Upper lobe of right lung (tissue), 1 donor: ENCODE measurements at places on chromosomes 11 and 22.

DNA sequence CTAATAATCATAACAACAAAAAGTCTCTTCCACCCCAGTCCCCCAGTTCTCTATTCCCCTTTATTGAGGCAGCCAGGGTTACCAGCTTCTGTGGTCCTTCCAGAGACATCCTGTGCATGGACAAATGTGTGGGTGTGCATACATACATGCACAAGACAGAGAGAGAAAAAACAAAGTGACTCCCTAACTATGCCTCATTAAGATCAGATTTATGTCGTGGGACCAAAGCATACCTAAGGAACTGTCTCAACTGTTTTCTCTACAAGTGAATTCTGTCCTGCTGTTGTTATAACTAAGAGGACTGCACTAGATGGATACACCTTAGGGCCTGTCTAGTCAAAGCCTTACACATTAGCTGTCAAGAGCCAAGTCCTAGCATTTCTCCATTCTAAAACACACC, 106.7 kb downstream of the MRTFA start:
- no peak for DNase-seq

GRCh38 chr11:127049486-127049885, 48.9 kb upstream of the KIRREL3 start:
- no peak for DNase-seq

- no peak for DNase-seq
Measured at GRCh38 chr11:59208956-59209355, 3.8 kb downstream of the MPEG1 start.

DNA sequence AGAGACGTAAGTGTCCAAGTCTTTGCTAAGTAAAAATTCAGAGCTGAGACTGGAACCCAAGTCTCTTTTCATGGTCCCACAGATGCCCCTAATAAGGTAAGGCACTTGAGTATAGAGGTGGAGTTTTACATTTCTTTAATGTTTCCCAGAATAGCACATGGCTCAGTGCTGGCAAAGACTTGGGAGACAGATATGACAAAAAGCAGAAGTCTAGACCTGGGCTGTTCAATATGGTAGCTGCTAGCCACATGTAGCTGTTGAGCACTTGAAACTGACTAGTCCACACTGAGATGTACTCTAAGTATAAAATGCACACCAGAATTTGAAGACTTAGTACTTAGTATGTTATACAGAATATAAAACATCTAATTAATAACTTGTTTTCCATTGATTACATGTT, 17.6 kb downstream of the VSTM5 start:
- DNase-seq = no peak

DNA sequence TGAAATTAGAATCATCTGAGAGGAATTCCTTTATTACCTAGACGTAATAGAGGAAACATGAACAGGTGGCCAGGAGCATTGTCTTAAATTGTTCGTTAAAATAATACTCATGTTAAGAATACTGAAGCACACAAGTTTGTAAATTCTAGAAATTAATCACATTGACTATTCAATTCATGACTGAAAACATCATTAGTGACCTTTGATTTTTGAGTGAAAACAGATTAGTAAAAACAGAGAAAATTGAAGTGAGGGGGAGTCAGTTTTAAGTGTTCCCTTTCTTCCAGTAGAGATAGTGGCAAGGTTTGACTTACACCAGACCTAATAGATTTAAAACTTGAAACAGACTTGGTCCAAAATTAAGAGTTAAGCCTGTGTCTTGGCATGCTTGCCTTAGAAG, 1.4 kb downstream of the ZFP91 start:
- no peak for DNase-seq

DNA sequence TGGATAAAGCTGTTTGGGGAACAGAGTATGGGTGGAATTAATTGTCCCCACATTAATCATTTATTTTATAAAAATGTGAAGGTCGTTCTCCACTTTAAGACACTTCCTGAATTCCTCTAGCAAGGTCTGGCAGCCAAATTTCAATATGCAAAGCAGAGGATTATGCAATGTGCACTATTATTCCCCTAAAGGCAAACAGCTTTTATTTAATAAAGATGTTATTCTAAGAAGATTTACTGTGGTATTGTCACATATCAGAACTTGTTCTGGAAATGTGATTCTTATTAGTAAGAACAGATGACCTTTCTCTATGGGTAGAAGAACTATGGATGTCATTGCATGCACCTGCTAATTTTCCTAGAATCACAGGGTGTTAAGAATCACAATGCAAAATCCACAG, 1128.8 kb upstream of the CCDC90B start:
- no peak for DNase-seq

DNA sequence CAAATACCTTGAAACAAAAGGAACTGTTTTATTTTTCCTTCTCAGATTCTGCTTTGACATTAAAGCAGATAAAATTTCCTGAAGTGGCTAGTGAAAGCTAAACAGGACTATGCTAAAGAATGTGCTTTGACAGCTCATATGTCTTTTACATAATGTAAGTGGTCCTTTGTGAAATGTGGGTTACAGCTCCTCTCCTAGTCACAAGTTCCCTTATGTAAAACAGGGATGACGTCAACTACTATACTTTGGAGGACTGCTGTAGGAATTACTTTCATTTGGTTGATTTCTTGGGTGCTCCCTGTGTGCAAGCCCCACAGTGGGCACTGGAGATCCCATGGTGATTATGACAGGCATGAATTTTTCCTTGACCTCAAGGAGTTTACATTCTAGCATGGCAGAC, 216.6 kb upstream of the NARS2 start:
- DNase-seq = no peak

GRCh38 chr11:120894202-120894985, 129.5 kb upstream of the TBCEL start:
- no peak for DNase-seq

GRCh38 chr11:66867425-66868040, 10.7 kb downstream of the LRFN4 start:
- no peak for DNase-seq

- no peak for DNase-seq
Measured at GRCh38 chr22:24706732-24707469, 67.6 kb downstream of the PIWIL3 start.

GRCh38 chr11:12938590-12939247, 70.4 kb upstream of the RASSF10 start:
- no peak for DNase-seq

- no peak for DNase-seq
Measured at GRCh38 chr22:48370508-48371325, 1457.0 kb downstream of the BRD1 start.

DNA sequence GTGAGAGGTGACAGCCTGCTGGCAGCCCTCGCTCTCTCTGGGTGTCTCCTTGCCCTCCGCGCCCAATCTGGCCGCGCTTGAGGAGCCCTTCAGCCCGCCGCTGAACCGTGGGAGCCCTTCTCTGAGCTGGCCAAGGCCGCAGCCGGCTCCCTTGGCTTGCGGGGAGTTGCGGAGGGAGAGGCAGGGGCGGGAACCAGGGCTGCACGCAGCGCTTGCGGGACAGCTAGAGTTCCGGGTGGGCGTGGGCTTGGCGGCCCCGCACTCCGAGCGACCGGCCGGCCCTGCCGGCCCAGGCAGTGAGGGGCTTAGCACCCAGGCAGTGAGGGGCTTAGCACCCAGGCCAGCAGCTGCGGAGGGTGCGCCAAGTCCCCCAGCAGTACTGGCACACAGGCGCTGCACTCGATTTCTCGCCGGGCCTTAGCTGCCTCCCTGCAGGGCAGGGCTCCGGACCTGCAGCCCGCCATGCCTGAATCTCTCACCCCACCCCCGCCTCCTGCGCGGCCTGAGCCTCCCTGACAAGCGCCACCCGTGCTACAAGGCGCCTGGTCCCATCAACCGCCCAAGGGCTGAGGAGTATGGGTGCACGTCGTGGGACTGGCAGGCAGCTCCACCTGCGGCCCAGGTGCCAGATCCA, 1526.1 kb downstream of the FAM181B start:
- DNase-seq = no peak

DNA sequence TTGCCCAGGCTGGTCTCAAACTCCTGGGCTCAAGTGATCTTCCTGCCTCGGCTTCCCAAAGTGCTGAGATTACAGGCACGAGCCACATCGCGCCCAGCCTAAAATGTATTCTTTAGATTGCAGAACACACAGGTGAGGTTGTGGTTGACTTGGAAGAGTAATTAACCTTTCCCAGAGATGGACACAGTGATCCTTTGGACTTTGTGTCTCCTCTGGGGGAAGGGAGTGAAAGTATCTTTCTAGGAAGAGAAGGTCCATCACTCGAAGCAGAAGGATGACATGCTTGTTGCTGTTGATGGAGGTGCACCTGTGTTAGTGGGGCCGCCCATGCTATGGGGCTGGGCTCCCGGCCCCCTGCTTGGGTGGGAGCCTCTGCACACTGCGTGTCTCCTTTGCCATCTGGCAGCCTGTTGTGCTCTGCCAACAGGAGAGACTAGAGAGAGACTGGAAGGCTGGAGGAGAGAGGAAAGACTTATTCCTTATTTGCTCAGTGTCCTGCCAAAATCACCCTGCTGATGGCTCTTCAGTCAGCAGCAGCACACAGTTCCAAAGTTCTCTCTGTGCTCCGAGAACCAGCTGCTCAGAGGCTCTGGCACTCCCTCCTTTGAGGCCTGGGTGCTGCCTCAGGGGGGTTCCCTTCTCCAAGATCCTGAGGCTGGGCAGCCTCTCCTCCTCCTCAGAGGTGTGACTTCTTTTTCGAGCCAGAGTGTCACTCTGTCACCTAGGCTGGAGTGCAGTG, 33.1 kb upstream of the CYB5R3 start:
- no peak for DNase-seq

GRCh38 chr11:119700030-119700429, 29.0 kb downstream of the NECTIN1 start:
- DNase-seq = no peak

DNA sequence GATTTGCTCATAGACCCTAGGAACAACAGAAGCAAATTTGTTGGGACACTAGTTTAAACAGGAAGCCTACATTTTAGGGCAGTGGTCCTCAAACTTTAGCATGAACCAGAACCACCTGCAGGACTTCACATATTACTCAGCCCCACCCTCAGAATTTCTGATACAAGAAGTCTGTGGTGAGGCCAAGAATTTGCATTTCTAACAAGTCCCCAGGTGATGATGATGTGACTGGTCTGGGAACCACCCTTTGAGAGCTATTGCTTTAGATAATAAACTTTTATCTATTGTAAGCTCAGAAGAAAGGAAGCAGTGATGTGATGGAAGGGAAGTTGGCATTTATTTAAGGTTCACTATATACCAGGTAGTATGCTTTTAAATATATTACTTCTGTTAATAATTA, 194.0 kb downstream of the FAM181B start:
- DNase-seq = no peak

DNA sequence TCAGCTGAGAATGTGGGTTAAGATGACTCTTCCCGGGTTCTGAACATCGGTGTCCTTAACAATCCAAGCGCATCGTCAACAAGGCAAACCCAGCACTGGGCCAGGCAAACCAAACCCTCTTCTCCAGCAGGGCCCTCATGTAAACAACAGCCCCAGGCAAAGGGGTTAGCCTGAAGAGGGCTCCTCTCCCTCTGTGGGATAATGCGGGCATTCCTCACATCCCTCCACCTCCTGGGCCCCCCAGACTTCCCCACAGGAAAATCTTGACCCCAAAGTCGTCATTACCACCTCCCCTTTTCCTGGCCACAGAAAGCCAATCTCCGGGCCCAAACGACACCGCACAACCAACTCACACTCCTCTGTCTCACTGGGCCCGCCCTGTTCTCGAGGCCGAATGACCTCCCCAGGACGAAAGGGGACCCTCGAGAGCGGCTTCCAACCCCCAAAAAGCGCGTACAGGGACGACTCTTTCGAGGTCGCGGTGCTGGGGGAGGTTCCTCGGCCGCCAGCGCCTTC, 566 bp downstream of the DDB1 start:
- DNase-seq = no peak

GRCh38 chr11:96841792-96842191, 452.0 kb downstream of the JRKL start:
- no peak for DNase-seq

DNA sequence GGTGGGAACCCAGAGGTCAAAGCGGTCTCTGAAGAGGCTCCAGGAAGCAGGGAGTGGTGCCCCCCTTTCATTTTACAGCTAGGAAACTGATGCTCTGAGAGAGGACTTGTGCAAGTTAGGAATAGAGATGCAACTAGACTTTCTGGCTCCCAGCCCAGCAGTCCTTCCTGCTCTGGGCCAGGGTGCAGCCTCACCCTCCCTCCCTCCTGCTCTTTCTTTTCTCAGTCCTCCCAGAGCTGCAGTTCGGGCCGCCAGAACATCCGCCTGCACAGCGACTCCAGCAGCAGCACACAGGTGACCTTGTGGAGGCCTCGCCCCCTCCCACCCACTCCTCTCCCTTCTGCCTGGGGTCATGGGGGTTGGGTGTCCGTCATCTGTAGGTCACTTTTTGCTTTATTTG, 51.5 kb downstream of the LHFPL7 start:
- peak; percentile 79 for DNase-seq

GRCh38 chr22:21025266-21025665, 7.1 kb downstream of the SLC7A4 start:
- DNase-seq = no peak

GRCh38 chr22:23389271-23390071, 190.6 kb downstream of the IGLL1 start:
- no peak for DNase-seq

DNA sequence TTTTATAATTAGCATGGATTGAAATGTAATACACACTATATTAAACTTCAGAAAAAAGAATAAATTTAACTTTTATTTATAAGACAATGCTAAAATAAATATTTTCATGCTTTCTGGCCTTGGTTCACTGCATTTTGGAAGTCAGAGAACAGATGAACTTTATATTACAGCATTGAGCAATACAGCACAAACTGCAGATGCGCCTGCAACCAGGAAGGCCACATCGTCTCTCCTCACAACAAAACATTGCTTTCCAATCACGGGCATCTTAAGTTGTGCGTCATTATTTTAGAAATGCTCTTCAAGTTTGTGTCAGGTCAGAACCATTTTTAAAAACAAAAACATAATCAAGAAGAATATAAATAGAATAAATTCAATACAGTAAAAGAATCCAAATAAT, 89.3 kb upstream of the CEP126 start:
- DNase-seq = no peak

GRCh38 chr22:43622886-43623285, 189.2 kb downstream of the EFCAB6 start:
- no peak for DNase-seq

- DNase-seq = no peak
Measured at GRCh38 chr11:64241491-64242374, 838 bp downstream of the FKBP2 start.

GRCh38 chr22:30209642-30210041, 36.9 kb downstream of the LIF start:
- DNase-seq = no peak

GRCh38 chr11:106477776-106478175, 400.3 kb downstream of the AASDHPPT start:
- DNase-seq = no peak

- peak; percentile 59 for DNase-seq
Measured at GRCh38 chr22:49659281-49659923, 168.3 kb downstream of the BRD1 start.

DNA sequence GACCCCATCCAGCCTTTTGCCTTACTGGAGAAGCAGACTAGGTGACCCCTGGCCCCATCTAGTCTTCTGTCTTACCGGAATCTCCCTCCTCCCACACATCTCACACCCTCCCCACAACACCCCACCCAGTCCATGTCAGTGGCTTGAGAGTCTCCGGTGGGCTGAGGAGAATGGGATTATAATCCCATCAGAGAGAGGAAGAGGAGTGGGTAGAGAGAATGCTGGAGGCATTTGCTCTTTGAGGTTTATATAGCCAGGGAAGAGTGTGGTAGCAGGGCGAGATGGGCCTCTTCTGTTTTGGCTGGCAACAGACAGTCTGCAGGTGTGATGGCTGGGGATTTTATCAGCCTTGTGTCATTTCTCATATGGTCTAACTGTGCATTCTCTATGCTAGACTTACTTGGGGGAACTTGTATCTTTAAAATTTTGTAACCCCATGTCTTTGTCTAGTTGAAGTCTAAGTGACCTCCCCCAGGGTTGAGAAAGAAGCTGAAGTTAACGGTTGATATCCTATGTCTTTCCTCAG, 50.3 kb downstream of the GRAMD1B start:
- no peak for DNase-seq
